CD4-positive, alpha-beta T cell (primary cell): ENCODE measurements at places on chromosomes 11 and 22. TPM values are rescaled to one million over a fixed set of nuclear protein-coding genes. Genes with fewer than 3 reads are reported as not detected.

CD248 gene
- 3.4 TPM for total RNA-seq

PARVA gene
- 0.98 TPM for total RNA-seq

SCN3B gene
- total RNA-seq = not detected

C1QTNF4 gene
- total RNA-seq = 0.41 TPM

SLC25A18 gene
- total RNA-seq = not detected

RHOD gene
- not detected for total RNA-seq
